Panc1 (cell line): ENCODE measurements at places on chromosomes 16 and 17. TPM values are rescaled to one million over a fixed set of nuclear protein-coding genes. Genes with fewer than 3 reads are reported as not detected.

SLC7A6OS gene
- 16.0 TPM for total RNA-seq

TAC4 gene
- not detected for total RNA-seq

TEKT5 gene
- not detected for total RNA-seq

CLEC19A gene
- not detected for total RNA-seq

TRPV3 gene
- 0.31 TPM for total RNA-seq

PRAC2 gene
- total RNA-seq: not detected

SOX8 gene
- total RNA-seq: 1.8 TPM

GP1BA gene
- total RNA-seq: 0.15 TPM

ABCC11 gene
- total RNA-seq: not detected

DNA sequence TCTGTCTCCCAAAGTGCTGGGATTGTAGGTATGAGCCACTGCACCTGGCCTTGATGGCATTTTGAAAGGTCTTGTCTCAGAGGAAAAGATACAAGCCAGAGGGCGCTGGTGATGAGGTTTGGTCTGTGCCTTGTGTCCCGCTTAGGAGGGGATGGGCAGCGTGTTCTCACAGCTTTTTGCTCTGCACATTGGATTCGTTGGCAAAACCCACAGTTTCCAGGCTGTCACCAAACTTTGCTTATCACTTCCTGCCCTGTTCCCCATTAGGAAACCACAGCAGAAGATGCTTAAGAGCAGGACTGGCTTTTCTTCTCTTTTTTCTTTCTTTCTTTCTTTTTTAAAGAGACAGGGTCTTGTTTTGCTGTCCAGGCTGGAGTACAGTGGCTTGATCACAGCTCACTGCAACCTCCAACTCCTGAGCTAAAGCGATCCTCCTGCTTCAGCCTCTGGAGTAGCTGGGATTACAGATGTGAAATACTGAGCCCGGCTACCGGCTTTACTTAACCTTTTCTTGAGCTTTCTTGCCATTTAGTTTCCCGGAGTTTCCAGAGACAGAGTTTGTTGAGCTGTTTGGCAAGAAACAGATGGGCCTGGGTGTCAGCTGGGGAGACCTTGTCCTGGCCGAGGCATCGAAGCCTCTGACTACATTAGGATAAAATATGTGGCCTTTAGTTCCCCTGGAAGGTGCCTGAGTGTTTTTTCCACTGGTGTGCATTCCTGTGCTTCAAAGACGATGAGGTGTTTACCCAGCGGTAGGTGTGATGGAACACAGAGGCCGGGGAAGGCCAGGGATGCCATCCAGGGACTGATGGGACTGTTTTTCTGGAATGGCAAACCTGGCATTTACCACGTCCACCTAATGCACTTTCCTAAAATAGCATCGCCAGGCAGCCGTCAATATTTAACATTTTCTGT lies 112.9 kb downstream of the ABCC1 start:
- H3K27ac ChIP-seq: no peak overlapping the region
- H3K4me1 ChIP-seq: no peaks in the 10 kb centered on the region
- H3K36me3 ChIP-seq: peaks cover 6% of the 10 kb centered on the region; the same call in 1 of the 2 replicates
- H3K27me3 ChIP-seq: no peaks in the 10 kb centered on the region

GRCh38 chr17:13475574-13476223 lies 126.0 kb downstream of the HS3ST3A1 start:
- no peak overlapping the region for H3K27ac ChIP-seq
- DNase-seq: no peak
- no peaks in the 10 kb centered on the region for H3K27me3 ChIP-seq
- H3K4me3 ChIP-seq: no peak overlapping the region
- H3K36me3 ChIP-seq: no peaks in the 10 kb centered on the region
- no peaks in the 10 kb centered on the region for H3K4me1 ChIP-seq

GRCh38 chr16:50144211-50144610 lies 8.9 kb upstream of the TENT4B start:
- no peak overlapping the region for H3K27ac ChIP-seq
- H3K4me1 ChIP-seq: no peaks in the 10 kb centered on the region
- H3K4me3 ChIP-seq: no peak overlapping the region
- H3K27me3 ChIP-seq: no peaks in the 10 kb centered on the region
- H3K36me3 ChIP-seq: no peaks in the 10 kb centered on the region

GRCh38 chr17:1179818-1180742 lies at the start of gene ABR:
Gene ABR, minus strand, starts transcription at chr17:1179981. Its CDS starts 254 bp downstream, at chr17:1179727.
- peaks cover 30% of the 10 kb centered on the region for H3K4me1 ChIP-seq
- no peak for DNase-seq
- no peaks in the 10 kb centered on the region for H3K36me3 ChIP-seq
- H3K27ac ChIP-seq: no peak within 1 kb of the TSS

DNA sequence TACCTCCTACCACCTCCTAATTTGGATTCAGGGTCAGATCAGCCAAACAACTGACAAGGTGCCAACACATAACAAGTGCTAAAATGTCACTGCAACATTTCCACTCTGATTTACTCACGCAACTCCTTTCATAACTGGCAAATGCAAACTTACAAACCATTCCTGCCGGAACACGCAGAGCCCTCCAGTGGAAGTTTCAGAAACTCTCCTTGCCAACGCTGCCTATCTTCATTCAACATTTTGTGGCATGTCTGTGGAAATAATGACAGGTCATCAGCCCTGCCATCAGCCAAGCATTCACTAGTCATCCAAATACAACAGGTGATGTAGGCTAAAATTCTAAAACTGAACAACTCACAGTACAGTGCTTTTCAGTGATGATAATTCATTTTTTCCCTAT lies 37.7 kb upstream of the OR3A1 start:
- no peak overlapping the region for H3K4me3 ChIP-seq
- H3K27me3 ChIP-seq: no peaks in the 10 kb centered on the region
- no peak for DNase-seq
- no peaks in the 10 kb centered on the region for H3K4me1 ChIP-seq

DNA sequence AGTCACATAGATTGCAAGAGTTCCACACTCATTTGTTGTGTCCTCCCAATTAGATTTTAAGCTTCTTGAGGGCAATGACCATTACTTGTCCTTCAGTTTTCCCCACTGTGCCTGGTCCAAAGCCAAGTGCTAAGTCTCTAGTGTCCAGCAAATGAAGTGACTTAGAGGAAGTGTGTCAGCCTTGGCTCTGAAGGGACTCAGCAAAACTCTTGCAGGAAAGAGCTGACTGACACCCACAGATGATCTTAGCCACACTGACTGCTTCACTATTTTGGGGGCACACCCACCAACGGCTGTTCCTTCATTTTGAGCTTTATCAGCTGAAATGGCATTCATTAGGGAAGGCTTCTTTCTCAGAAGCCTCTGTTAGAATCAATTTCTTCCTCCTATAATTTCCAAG lies 358.1 kb downstream of the UTP18 start:
- no peaks in the 10 kb centered on the region for H3K27me3 ChIP-seq
- H3K4me3 ChIP-seq: no peak overlapping the region
- no peaks in the 10 kb centered on the region for H3K36me3 ChIP-seq
- H3K4me1 ChIP-seq: no peaks in the 10 kb centered on the region
- no peak for DNase-seq

DNA sequence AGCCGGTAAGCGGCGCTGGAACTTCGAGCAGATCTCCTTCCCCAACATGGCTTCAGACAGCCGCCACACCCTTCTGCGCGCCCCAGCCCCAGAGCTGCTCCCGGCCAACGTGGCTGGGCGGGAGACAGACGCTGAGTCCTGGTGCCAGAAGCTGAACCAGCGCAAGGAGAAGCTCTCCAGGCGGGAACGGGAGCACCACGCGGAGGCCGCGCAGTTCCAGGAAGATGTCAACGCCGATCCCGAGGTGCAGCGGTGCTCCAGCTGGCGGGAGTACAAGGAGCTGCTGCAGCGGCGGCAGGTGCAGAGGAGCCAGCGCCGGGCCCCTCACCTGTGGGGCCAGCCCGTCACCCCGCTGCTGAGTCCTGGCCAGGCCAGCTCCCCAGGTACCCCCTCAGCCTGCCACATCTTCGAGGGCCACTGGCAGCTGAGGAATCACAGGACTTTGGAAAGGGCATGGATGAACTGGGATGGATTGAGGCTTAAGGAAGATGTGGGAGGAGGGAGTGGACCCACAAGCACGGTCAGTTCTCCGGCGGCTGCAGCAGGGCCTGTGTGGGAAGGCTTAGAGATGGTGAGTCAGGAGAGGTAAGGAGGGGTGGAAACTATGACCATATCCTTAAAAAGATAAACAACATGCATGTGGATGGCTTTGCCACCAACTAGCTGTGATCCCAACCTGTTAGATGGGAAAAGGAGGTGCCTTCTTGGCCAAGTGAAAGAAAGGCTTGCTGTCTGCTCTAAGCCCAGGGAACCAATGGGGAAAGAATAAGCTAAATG lies 3.4 kb upstream of the LLGL2 start:
- DNase-seq: no peak
- no peak overlapping the region for H3K4me3 ChIP-seq
- H3K27ac ChIP-seq: no peak overlapping the region

DNA sequence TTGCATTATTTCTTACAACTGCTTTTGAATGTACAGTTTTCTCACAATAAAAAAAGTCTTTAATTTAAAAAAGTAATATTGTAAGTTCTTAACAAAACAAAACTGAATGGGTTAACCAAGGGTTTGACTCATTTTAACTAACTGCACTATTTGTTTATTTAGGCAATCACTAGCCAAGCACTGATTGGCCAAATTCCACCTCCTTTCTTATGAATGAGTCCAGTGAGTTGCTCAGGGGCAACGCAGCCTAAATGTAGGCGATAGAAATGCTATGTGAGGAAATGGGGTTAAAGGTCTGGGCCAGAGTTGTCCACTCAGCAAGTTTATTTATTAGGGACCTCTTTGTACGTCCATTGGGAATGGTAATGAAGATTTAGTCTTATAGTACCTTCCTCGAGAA lies 89.6 kb upstream of the MAF start:
- H3K27me3 ChIP-seq: no peaks in the 10 kb centered on the region
- DNase-seq: no peak
- H3K4me1 ChIP-seq: no peaks in the 10 kb centered on the region
- H3K36me3 ChIP-seq: no peaks in the 10 kb centered on the region
- H3K4me3 ChIP-seq: no peak overlapping the region
